ENCODE measurements at places on chromosomes 3 and 15.

DNA sequence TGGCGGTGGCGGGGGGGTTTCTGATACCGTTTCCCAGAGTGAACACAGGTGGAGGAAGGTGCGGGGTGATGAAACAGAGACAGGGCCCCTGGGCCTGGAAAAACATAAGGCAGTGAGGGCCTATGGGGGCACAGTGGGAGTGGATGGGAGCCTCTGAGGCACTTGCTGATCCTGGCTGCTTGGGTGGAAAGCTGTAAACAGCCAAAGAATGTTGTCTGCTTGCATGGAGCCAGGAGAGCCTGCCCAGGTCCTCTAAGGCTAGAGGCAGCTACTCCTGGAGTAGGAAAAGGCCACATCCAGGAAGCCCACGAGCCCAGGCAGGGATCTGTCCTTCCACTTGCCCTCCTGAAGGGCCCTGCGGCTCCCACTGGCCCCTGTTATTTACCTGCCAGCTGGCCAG lies 2.9 kb upstream of the SEMA3B start:
- DNase-seq: no peak

DNA sequence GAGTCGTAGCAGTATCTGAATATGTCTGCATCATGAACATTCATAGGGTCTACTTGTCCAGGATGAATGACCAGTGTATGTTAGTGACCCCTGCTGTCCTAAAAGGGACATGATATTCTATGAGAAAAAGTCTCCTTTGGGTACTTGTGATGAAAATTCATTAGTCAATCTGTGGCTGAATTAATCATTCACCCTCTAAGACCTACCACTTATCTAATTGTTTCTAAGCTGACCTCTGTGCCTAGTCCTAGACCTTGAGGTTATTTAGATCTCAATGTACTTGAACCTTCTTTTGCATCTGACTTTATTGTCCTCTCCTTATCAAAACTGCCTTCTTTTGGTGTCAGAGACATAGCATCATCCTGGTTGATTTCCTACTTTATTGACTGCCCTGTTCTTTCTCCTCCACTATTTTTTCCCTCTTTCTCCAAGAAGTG lies 799.3 kb downstream of the DIPK2A start:
- no peak for DNase-seq

- DNase-seq: no peak
These were observed 489.8 kb upstream of the GOLIM4 start for GRCh38 chr3:168585544-168585943.

DNA sequence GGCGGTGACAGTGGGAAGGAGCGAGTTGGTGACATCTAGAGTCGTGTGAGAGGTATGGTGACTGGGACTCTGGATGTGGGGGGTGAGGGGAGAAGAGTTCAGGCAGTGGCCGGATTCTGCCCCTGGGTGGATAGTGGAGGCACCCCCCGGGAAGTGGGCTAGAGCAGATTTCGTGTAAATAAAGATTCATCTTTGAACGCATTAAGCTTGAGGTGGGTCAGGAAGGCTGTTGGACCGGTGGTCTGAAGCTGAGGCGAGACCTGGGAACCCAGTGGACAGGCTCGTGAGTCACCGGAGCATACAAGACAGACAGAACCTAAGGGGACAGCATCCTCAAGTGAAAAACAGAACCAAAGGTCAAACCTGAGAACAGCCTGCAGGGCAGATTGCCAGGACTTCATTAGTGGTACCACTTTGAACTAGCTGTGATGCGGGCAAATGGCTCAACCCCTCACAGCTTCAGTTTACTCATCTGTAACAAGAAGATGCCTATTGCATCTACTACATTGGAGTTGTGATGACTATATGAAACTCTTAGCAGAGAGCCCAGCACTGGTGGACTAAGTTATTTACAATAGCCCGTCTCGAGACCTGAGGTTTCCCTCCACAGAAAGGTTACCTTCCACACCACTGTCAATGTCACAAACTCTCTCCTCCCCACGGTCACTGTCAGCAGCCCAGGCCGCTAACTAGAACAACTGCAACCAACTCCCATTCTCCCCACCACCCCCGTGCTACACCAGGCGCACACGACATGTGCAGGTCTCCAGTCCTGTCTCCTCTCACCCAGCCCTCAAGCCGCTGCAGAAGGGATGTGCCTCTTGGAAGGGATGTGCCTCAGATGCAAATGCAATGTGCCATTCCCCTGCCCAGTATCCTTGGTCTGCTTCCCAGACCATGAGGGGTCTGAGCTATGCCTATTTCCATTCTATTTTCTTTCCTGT lies 901 bp upstream of the CLN6 start:
- no peak for DNase-seq

GRCh38 chr3:8610951-8611350 lies 33.6 kb downstream of the SSUH2 start:
- DNase-seq: no peak

DNA sequence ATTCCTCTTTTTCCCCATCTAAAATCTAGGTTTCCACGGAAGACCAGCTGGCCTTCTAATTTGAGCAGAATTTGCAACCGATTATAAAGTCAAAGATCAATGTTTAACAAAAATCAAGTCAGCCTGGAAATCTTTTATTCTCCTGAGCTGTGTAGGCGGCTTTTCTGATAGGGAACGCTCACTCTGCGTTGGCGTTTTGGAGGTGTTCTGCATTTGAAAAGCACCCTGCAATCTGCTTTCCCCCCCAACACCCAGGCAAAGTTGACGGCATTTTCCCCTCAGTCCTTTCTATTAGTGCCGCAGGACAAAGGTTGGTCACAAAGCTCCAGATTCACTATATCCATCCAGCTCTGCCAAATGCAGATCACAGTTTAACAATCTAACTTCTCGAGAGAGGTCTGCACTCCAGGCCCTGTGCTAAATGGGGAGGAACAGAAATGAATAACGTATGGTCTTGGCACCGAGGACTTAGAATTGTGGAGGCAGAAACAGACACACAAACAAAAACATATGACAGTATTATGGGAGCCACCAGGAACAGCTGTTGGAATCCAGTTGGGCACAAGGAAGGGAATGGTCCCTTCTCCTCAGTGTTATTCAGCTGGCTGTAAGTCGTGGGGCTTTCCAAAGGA lies 50.4 kb upstream of the LARS2 start:
- no peak for DNase-seq

- no peak for DNase-seq
These were observed 219.8 kb downstream of the CTNNB1 start for GRCh38 chr3:41418961-41419691.

DNA sequence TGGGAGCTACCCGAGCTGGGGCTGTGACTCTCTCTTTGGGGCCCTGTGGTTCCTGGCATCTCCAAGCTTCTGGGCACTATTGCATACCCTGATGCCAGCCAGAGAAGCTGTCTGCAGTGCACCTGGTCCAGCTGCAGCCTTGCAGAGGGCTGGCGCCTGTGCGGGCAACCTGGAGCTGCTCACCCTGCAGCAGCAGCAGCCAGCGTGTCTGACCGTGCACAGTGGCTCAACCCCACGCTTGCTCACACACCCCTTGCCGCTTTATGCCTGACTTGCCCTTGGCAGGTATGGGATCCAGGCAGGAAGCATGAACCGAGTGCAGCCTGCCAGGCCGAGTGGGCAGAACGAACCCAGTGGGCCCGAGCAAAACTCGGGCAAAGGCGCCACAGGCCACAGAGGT lies 69.9 kb downstream of the GLB1 start:
- no peak for DNase-seq

GRCh38 chr3:171844873-171845272 lies 1.7 kb downstream of the TMEM212 start:
- no peak for DNase-seq

- no peak for DNase-seq
These were observed 241.7 kb upstream of the HES1 start for GRCh38 chr3:193894121-193894863.

GRCh38 chr3:195169011-195169649 lies 101.8 kb downstream of the XXYLT1 start:
- DNase-seq: no peak

GRCh38 chr3:45491344-45491743 lies 103.0 kb downstream of the LARS2 start:
- no peak for DNase-seq

DNA sequence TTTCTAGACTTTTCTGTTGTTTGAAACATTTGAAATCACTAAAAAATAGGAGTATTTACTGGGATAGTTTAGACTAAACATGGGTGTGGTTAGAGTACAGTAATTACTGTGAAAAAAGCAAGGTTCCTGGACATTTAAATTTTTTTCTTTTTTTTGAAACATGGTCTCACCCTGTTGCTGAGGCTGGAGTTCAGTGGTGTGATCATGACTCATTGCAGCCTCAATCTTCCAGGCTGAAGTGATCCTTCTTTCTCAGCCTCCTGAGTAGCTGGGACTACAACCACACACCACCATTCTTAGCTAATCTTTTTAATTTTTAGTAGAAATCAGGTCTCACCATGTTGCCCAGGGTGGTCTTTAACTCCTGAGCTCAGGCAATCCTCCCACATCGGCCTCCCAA lies 20.4 kb upstream of the CELF6 start:
- DNase-seq: no peak

GRCh38 chr3:138241061-138241460 lies 54.0 kb downstream of the ARMC8 start:
- DNase-seq: no peak

DNA sequence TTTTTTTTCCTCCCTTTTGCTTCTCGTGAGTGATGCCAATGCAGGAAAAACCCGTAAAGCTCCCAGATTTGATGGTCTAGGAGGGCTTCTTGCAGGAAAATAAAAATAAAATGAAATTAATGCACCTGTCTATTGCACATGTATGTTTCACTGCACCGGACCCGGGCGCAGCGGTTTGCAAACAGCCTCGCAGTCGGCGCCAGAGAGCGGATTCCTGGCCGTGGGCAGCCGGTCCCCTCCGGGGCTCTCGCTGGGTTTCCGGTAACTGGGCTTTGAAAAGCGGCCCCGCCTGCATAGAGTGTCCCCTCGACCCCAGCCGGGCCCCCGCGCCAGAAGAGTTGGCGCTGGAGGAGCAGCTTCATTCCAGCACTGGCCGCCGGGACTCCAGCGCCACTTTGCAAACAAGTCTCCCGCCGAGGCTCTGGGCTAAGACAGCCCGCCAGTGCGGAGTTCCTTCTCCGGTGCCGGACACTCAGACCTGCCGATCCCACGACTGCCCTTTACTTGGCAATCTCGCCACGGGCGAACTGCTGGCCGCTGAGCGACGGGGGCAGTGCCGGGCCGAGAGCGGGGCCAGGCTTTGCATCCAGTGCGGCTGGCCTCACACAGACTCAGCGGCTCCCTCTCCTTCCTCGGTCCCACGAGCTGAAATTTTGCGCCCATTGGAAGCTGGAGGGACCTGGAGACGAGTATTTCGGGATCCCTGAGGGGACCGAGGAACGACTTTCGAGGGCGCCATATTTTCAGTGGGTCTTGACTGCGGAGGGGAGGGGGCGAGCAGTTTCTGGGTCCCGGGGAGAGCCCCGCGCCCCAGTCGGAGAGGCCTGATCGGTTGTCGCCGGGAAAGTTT lies 225.9 kb upstream of the C2CD4B start:
- DNase-seq: no peak

- no peak for DNase-seq
These were observed 71.9 kb upstream of the SPATA12 start for GRCh38 chr3:56988458-56989168.

DNA sequence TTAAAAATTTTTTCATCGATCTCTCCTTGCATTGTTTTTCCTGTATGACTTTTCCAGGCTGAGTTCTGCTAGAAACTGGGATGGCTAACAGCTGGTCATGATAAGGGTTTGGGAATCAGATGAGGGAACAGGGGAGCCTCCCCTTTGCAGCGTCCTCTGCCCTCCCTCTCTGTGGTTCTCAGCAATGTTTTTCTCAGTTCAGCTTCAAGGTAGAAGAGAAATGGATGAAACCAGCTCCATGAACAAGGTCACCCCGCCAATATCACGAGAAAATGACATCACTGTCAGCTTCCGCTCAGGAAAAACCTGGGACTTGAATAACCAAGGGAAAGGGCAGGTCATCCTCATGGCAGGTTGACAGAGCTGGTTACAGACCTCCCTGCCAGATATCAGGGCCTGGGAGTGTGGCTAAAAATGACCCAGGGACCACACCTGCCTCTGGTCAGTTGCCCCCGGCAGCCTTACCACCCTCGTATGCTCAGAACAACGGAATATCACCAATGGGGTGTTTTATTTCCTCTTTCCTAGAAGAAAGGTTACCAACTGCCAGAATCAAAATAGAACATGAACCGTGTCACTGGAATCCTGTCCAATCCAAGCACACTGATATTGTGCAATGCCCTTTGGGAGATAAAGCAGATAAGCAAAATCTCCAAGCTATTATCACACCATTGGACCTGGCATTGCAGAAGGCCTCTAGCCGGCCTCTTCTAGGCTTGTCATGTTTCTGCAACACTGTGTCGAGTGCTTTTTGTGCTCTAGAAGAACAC lies 26.1 kb downstream of the LSM3 start:
- DNase-seq: no peak

- DNase-seq: no peak
These were observed 4.8 kb upstream of the ADCY5 start for GRCh38 chr3:123453675-123454074.

GRCh38 chr3:157113832-157114505 lies 46.0 kb downstream of the CCNL1 start:
- no peak for DNase-seq

DNA sequence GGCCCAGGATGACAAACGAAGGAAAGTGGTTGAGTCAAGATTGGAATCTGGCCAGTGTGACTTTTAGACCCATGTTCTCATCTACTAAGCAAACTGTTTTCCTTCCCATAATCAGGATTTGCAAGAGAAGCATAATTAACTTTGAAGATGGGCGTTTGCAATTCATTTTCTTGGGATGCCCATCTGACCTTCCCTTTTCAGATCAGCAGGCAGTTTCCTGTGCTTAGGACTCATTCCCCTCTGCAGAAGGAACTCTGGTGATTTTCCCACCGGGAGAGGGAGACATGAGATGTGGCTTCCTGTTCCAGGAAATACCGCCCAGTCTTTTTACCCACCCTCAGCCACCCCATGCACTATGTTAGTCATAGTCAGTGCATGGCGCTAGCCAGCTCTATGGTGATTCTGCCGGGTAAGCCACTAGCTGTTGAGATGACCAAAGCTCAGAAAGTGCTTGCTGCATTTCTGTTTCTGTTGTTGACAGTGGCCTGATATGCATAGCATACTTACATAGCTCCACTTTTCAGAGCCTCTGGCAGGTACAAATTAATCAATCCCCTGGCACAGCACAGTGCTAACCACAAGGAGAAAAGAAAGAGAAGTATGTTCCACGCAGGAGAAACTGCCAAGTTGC lies 129.4 kb downstream of the VGLL4 start:
- DNase-seq: no peak

DNA sequence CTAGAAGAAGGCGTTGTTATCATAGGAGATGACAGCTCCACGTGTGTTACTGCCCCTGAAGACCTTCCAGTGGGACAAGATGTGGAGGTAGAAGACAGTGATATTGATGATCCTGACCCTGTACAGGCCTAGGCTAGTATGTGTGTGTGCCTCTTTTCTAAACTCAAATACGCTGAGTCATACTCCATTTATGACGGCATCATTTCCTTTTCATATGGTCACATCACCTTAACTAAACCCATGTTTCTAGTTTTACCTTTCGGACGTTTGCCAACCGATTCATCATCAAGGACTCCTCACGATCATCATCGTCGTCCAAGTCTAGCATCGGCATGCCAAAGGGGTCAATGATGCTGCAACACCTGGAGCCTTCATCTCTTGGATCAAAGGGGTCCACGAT lies 149.0 kb downstream of the CBLB start:
- DNase-seq: no peak

GRCh38 chr3:178325330-178325729 lies 210.9 kb upstream of the KCNMB2 start:
- DNase-seq: no peak

GRCh38 chr3:30747771-30748281 lies 141.4 kb downstream of the TGFBR2 start:
- no peak for DNase-seq
